ENCODE measurements at places on chromosomes 11 and 22.

DNA sequence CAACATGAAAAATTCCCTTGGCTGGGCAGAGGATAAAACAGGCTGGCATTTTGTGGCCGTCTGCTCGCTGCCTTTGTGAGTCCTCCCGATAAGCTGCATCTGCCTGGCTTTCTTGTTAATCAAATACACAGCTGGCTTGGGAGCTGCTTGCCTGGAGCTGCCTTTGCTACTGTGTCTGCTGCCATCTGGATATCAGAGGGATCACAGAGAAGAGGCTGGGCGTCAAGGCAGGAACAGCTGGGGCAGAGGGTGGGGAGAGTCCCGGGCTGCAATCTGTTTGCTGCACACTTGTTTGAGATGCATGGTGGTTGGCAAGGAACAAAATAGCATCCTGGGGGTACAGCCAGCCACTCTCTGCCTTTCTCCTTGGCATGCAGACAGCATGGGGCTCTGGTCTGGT, 36.0 kb downstream of the COMMD9 start:
- no peak for DNase-seq

GRCh38 chr11:132670921-132671675, 861.2 kb downstream of the OPCML start:
- no peak for DNase-seq

- DNase-seq, result no peak
Measured at GRCh38 chr11:67194096-67194495, 72.2 kb upstream of the GRK2 start.

GRCh38 chr11:117068303-117068860, 29.8 kb downstream of the SIK3 start:
- DNase-seq, result no peak

DNA sequence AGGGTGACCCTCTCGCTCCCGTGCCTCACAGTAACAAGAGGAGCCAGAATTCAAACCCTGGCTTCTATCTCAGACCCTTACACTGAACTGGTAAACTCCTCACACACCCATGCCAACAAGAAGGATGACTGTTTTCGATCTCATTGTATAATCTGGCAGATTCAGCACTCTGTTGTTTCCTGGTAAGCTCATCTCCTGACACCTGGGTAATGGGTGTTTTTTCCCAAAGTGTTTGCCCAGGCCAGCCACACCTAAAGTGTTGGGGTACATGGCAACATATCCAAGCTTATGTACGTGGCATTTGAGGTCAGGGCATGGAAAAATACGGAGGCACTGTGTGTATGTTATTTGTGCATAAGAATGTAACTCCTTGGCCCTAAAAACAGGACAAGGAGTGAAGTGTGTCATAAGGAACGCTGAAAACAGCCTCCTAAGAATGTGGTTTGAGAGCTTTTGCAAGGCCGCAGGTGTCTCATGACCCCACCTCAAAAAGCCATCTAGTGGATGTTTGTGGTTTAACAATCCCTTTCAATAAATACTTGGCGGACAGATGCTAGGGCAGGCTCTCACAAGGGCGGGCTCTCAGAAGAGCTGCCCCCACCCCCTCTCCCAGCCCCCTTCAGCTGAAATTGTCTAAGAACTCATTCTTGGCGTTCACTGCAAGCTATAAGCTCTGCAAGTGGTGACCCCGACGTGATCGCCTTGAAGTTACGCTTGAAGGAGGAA, at the start of gene MS4A15:
Gene MS4A15 (plus strand): TSS at position 561 of the 726 bp plus-strand sequence. CDS start 6,867 bp downstream, outside the sequence.
- no peak for DNase-seq

- DNase-seq, result no peak
Measured at GRCh38 chr22:41366323-41367029, 15.3 kb upstream of the TEF start.

GRCh38 chr22:44689173-44689572, 12.8 kb upstream of the PRR5 start:
- DNase-seq, result no peak

DNA sequence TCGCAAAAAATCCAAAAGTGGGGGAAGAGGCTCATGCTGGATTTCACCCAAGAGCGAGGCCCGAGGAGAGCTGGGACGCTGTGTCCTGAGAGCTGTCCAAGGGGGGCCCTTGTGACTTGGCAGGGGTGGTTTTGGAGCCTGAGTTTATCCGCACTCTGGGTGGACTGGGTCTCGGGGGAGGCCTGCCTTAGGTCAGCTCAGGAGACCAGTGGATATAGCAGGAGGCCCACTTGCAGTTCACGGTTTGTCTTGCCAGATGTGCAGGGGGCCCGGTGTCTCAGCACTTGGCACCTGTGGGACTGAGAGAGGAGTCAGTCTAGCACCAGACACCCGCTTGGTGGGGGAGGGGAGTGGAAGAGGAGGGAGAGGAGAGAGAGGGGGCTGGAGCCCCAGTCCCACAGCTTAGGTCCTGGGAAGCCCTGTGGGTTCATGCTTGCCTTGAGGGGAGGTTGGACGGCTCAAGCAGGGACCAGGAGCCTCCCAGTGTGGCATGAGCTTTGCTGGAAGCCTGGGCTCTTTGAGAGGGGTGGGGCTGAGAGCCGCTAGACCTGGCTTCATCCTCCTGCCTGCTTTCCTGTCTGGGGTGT, 33.4 kb downstream of the PARVB start:
- DNase-seq, result no peak

DNA sequence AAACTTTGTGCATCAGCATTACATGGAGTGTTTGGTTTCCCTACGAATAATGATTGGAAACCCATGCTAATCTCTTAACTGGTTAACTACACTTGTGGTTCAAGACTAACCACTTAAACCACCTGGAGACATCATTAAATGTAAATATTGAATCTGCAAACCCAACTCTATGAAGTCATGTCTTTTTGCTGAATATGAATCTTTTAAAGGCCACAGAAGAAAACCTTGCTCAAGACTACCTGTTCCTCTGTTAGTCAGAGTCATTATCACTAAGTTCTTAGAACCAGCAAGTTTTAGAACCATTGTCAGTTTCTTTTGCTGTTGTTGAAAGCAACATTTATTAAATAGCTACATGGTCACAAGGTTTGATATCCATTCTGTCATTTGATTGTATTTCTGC, 70.7 kb downstream of the SIK2 start:
- DNase-seq, result no peak

DNA sequence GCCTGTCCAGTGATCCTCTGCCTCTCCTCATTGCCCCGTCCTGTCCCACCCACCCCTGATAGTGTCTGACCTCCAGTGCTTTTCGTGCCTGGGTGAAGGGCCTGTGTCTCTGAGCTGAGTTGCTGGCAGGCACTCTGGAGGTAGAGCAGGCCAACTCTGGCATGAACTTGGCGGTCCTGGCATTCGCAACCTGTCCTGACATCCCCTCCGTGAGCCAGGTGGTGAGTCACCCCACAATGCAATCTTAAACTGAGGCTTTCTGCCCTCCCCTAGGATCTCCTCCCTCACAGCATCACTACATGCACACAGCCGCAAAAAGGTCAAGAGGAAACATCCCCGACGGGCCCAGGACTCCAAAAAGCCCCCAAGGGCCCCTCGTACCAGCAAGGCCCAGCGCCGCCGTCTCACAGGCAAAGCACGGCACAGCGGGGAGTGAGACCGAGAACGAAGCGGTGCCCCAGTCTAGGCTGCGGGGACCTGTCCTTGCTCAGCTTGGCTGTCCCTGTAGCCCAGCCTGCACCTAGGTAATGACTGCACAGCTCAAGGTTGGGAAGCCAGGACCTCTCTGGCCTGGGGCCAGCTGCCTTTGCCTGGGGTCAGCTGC, 4.9 kb downstream of the NOL12 start:
- no peak for DNase-seq

DNA sequence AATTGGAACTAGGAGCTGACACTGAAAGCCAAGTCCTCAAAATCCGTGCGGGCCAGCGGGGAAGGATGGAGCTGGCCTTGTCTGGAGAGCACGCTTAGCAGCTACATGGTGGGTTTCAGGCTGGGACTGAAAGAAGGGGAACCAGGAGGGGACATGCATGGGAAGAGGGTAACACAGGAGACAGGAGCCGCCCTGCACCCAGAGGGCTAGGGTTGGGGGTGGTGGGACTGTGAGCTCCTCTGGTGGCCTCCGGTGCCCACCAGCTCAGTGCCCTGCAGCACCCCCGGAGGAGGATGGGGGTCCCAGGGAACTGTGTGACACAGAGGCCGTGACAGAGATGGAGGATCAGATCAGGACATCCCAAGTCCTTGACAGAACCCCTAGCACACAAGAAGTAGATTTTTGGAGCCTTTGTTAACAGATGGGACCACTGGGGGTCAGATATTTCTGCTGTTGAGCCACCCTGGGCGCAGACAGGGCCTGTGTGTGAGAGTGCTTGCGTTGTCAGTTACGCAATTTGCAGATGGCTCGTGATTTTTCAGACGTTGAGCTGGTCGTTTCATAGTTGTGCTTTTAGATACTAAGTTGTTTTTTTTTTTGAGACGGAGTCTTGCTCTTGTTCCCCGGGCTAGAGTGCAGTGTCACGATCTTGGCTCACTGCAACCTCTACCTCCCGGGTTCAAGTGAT, 21.3 kb upstream of the GRAMD4 start:
- no peak for DNase-seq

- DNase-seq, result no peak
Measured at GRCh38 chr11:49377978-49378377, 169.6 kb upstream of the FOLH1 start.

- DNase-seq, result no peak
Measured at GRCh38 chr22:36929621-36930020, 16.2 kb downstream of the CSF2RB start.

- no peak for DNase-seq
Measured at GRCh38 chr11:99638073-99638553, 617.4 kb downstream of the CNTN5 start.

DNA sequence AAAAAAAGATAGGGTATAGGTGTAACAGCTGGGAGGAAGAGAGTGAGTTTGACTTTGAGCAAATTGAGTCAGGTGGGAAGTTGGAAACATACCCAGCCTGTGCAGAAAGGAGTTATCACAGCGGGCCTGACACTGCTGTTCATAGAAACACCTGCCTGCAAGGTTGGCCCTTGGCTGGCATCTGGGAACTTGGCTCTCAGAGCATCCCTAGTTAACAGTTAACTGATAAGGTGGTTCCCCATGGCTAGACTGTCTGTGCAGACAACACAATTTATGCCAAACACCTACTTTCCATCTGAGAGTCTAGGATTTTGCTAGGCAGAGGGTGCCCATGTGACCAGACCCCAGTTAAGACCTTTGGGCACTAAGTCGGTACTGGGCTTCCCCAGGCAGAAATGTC, 31.4 kb downstream of the ADAMTS8 start:
- DNase-seq, result no peak

DNA sequence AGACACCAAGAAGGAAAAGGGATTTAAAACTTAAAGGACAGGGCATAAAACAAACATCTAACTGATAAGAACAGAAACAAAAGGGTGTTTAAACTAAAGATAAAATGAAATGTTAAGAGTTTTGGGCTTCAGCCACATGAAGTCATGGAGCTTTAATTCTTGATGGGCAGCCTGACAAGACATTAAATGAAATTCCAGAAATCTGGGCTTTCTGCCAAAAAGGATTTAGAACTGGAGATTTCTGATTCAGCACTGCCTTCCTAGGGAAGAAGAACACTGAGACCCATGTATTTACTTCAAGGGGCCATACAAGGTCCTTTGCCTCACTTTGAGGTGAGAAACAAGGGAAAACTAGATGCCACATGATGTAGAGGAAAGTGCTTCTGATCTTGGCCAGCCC, 355.9 kb upstream of the RAG2 start:
- no peak for DNase-seq

- DNase-seq, result no peak
Measured at GRCh38 chr22:20952544-20953341, 14.3 kb upstream of the AIFM3 start.

DNA sequence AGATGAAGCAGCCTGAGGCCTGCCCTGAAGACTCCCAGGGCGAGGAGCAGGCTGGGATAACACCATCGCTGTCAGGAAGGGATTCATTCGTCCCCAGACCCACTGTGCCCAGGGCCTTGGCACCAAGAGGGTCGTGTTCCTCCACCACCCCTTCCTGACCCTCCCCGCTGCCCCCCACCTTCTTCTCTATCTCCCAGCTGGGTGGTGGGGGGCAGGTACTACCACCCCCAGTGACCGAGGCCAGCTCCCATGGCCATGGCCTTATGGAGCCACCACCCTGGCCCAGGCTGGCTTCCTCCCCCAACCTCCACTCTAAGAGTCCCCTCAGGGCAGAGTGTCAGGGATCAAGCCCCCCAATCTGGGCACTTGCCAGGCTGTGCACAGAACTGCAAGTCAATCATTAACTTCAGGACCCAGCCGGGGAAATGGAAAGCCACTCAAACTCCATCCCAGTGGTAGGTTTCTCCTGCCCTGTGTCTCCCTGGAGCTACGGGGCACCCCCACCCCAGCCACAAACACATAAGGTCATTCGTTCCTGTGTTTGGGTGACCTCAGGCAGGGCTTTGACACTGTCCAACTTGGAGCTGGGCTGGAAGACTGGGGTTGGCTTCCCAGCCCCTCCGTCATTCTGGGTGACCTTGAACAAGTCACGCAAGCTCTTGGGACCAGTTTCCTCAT, 33.3 kb upstream of the WNT11 start:
- DNase-seq, result no peak

DNA sequence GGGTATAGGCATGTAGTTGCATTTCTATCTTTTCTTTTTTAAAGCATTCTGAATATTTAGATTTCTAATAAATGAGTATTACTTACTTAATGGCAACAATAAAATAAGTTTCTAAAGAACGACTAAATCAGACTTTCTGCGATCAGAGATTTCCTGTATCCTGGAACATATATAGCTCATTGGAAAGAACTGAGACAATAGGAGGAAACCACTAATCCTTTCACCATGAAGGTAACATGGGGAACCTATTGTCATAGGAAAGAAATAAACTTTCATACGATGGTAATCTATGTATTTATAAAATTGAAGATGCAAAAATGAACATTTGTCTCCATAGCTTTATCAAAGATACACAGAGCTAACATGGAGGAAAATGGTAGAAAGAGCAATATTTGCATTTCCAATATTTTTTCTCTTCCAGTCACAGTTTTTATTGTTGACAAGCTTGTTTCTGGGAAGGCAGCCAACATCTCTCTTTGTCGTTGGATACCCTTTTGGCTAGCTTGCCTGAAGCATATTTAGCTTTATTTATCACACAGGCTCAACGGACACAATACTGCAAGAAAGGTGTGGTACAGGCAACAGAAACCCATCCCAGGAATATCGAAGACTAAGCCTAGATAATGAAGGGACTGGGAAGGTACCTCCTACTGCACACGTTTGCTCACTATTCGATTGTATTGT, 293.3 kb upstream of the MPPED2 start:
- DNase-seq, result no peak

GRCh38 chr11:75429902-75430713, 2.9 kb downstream of the KLHL35 start:
- peak; percentile 60 for DNase-seq

GRCh38 chr11:63179432-63180041, 35.5 kb upstream of the SLC22A24 start:
- DNase-seq, result no peak

- DNase-seq, result no peak
Measured at GRCh38 chr11:83092488-83093384, 21.0 kb upstream of the RAB30 start.

GRCh38 chr22:36611241-36611976, 82.4 kb upstream of the EIF3D start:
- no peak for DNase-seq
